ENCODE measurements at places on chromosomes 5 and 9. TPM values are rescaled to one million over a fixed set of nuclear protein-coding genes. Genes with fewer than 3 reads are reported as not detected.

CD180 gene
- not detected for polyA plus RNA-seq

NR5A1 gene
- polyA plus RNA-seq = not detected

PDZD2 gene
- under 0.01 TPM for polyA plus RNA-seq

GRCh38 chr9:114811966-114812636, 6.3 kb upstream of the TNFSF15 start:
- H3K27ac ChIP-seq = no peak overlapping the region
- no peak for DNase-seq
- H3K27me3 ChIP-seq = peaks cover 17% of the 10 kb centered on the region
- H3K36me3 ChIP-seq = no peaks in the 10 kb centered on the region
- H3K4me1 ChIP-seq = no peaks in the 10 kb centered on the region

GRCh38 chr5:20522905-20523482, 535.0 kb upstream of the CDH18 start:
- no peak overlapping the region for H3K27ac ChIP-seq
- DNase-seq = no peak
- no peaks in the 10 kb centered on the region for H3K36me3 ChIP-seq
- H3K27me3 ChIP-seq = no peaks in the 10 kb centered on the region

DNA sequence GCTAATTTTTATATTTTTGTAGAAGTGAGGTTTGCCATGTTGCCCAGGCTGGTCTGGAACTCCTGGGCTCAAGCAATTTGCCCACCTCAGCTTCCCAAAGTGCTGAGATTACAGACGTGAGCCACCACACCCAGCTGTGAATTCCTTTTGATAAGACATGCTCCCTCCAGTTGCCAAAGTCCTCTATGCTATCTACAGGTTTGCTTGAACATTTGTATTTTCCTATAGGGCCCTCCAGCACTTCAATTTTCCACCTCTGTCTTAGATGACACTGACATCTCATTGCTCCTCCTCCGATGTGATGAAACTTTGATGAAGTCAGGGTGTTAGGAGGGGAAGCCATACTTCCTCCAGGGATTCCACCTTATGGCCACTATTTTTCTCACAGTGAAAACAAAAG, 25.2 kb upstream of the CTSV start:
- H3K36me3 ChIP-seq = no peaks in the 10 kb centered on the region
- no peak overlapping the region for H3K27ac ChIP-seq
- H3K27me3 ChIP-seq = no peaks in the 10 kb centered on the region
- H3K4me1 ChIP-seq = no peaks in the 10 kb centered on the region

GRCh38 chr5:173391031-173391430, 62.8 kb upstream of the STC2 start:
- H3K4me1 ChIP-seq = peaks cover 4% of the 10 kb centered on the region
- DNase-seq = no peak
- no peak overlapping the region for H3K27ac ChIP-seq
- H3K4me3 ChIP-seq = no peak overlapping the region
- H3K36me3 ChIP-seq = no peaks in the 10 kb centered on the region

DNA sequence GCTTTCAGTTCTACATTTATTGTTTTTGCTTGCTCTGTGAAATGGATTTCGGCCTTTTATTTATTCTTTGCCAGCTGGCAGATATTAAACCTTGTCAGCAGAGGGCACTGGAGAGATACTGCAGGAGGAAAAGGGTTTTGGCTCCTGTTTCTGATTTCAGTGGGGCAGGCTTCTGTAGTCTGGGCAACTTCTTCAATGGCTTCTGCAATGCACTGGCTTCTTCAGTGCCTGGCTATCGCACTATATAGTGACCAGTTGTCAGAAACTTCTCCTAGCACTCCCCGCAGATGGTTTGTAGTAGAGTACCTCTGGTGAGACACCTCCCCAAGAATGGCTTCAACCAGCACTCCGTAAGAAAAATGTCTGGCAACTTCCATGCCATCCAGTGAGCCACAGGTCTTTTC, 3.2 kb upstream of the NFX1 start:
- H3K36me3 ChIP-seq = peaks cover under 1% of the 10 kb centered on the region
- H3K27me3 ChIP-seq = no peaks in the 10 kb centered on the region
- no peak overlapping the region for H3K4me3 ChIP-seq
- DNase-seq = peak; percentile 75
- H3K4me1 ChIP-seq = peaks cover 4% of the 10 kb centered on the region

DNA sequence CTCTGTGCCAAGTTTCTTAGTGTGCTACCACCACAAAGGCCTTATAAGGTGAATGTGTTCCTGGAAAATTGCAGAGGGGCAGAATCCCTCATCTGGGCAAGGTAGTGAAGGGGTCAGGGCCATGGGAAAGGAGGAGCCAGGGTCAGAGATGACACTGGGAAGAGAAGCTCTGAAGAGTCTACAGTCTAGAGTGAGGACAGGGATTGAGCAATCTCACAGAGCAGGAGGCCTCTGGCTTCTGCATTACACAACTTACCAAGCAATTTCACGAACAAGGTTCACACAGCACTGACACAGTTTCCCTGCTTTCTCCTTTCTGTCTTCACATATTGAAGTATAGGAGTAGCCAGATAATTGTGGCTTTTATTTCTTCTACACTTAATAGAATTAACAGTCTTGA, 24.5 kb upstream of the IDNK start:
- H3K4me1 ChIP-seq = no peaks in the 10 kb centered on the region
- H3K36me3 ChIP-seq = no peaks in the 10 kb centered on the region
- peak; percentile 7 for DNase-seq
- no peaks in the 10 kb centered on the region for H3K27me3 ChIP-seq
- no peak overlapping the region for H3K27ac ChIP-seq
- no peak overlapping the region for H3K4me3 ChIP-seq

Data from IMR-90 (cell line).